Activated CD4-positive, alpha-beta memory T cell treated with anti-CD3 and anti-CD28 coated beads for 36 hours (primary cell): ENCODE measurements at places on chromosomes 5 and 9.

- peaks cover 7% of the 10 kb centered on the region for H3K27me3 ChIP-seq
- no peaks in the 10 kb centered on the region for H3K4me1 ChIP-seq
- H3K36me3 ChIP-seq, result peaks cover 6% of the 10 kb centered on the region
Measured at GRCh38 chr5:141121563-141121962, at the start of gene PCDHB4. Gene PCDHB4 (plus strand): TSS chr5:141121818. CDS start chr5:141121999, 181 bp downstream.

GRCh38 chr5:114237766-114238165 is 124.1 kb upstream of the KCNN2 start:
- H3K4me3 ChIP-seq, result no peak overlapping the region
- no peaks in the 10 kb centered on the region for H3K36me3 ChIP-seq
- H3K27me3 ChIP-seq, result no peaks in the 10 kb centered on the region
- no peak overlapping the region for H3K27ac ChIP-seq

GRCh38 chr9:122322553-122322952 is 48.3 kb upstream of the PTGS1 start:
- H3K4me3 ChIP-seq, result no peak overlapping the region
- H3K27me3 ChIP-seq, result no peaks in the 10 kb centered on the region
- no peak for DNase-seq
- H3K36me3 ChIP-seq, result peaks cover 30% of the 10 kb centered on the region
- H3K27ac ChIP-seq, result no peak overlapping the region

DNA sequence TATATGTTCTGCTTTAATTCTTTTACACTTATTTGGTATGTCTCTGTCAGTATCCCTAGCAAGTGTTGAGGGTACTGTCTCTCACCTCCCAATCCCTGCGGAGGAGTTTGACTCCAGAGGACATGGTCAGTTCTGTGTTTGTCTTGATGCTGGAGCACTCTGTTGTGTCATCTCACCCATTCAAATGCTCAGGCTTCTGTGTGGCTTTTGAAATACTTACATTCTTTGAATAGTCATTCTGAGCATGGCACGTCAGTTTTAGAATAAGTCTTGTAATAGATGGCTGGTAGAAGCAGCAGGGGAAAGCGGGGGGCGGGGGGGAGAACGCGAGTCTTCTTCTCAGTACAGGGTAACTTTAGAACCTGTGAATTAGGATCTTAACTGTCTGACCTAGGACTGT is 12.3 kb downstream of the MAST4 start:
- no peaks in the 10 kb centered on the region for H3K36me3 ChIP-seq
- H3K27me3 ChIP-seq, result peaks cover 9% of the 10 kb centered on the region
- H3K27ac ChIP-seq, result no peak overlapping the region
- no peaks in the 10 kb centered on the region for H3K4me1 ChIP-seq
- no peak overlapping the region for H3K4me3 ChIP-seq
- no peak for DNase-seq

GRCh38 chr5:74648835-74649293 is 8.3 kb upstream of the ENC1 start:
- no peak overlapping the region for H3K4me3 ChIP-seq
- no peaks in the 10 kb centered on the region for H3K36me3 ChIP-seq
- DNase-seq, result peak; percentile 37
- H3K27ac ChIP-seq, result no peak overlapping the region

DNA sequence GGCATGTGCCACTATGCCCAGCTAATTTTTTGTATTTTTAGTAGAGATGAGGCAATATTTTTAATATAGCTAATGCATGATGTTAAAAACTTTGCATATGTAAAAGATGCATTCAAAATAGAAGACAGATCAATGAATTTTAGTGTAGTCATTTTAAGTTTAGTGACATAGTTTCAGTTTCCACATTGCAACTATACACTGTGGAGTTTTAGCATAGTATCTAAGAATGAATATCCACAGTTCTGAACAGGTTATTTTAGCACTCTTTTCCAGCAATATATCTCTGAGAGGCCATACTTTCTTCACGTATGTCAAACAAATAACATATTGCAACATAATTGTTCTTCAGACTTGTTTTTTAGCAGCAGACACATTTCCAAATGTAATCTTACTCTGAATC is 39.3 kb downstream of the RAB24 start:
- no peak overlapping the region for H3K4me3 ChIP-seq
- H3K36me3 ChIP-seq, result peaks cover 45% of the 10 kb centered on the region
- peak overlapping the region; percentile 38 for H3K27ac ChIP-seq
- DNase-seq, result no peak
- no peaks in the 10 kb centered on the region for H3K27me3 ChIP-seq
- peaks cover 7% of the 10 kb centered on the region for H3K4me1 ChIP-seq

- peak overlapping the region; percentile 80 for H3K4me3 ChIP-seq
- peaks cover 33% of the 10 kb centered on the region for H3K36me3 ChIP-seq
- peak; percentile 45 for DNase-seq
- peak overlapping the region; percentile 38 for H3K27ac ChIP-seq
- H3K4me1 ChIP-seq, result peaks cover 46% of the 10 kb centered on the region
- H3K27me3 ChIP-seq, result no peaks in the 10 kb centered on the region
Measured at GRCh38 chr9:6415266-6415665, 2.3 kb downstream of the UHRF2 start.
